Fibroblast of skin of scalp (primary cell): ENCODE measurements at places on chromosomes 4 and X.

DNA sequence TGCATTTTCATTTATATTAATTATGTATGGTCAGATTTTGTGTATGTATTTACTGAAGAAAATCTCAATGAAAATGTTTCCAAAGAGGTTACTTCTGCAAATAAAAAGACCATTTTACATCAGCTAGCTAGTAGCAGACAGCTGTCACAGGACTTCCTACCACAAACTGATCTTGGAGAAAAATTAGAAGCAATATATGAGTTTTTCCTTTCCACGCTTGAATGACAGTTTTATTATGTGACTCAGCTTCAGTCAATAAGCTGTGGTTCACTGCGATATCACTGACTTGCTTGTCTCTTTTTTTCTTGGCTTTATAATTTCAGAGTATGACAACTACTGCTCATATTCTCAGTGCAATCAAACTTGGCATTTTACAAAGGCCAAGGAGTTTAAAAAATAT is 787.4 kb upstream of the GALNTL6 start:
- DNase-seq: no peak

DNA sequence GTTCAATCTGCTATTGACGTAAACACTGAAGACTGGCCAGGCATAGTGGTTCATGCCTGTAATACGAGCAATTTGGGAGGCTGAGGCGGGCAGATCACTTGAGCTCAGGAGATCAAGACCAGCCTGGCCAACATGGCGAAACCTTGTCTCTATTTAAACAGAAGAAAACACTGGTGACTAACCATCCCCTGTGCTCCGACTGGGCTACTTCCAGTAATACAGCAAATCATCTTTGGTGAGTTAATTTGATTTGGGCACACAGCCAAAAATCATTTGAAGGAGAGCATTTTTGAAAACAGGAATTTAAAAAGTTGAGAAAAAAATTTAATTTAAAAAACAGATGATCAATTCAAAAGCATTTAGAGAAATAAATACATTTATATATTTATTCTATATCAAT is 52.0 kb downstream of the SEC24D start:
- DNase-seq: peak; percentile 42

GRCh38 chrX:132330156-132330729 is 111.0 kb upstream of the RAP2C start:
- no peak for DNase-seq

DNA sequence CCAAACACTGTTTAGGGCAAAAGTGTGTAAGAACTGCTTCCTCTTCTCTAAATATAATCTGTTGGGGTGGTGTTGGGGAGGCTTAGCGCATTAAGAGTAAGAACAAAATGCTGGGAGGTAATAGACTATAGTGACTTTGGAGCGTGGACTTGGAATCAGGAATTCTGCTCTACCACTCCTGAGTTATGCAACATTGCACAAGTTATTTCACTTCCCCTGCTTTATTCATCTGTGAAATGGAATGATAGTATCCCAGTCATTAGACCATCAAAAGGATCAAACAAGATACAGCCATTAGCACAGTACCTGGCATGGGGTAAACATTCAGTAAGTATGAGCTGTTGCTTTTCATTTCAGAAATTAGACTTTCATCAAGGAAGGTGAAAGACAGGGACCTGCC is 58.7 kb downstream of the IGFBP7 start:
- DNase-seq: no peak

- DNase-seq: peak; percentile 19
Measured at GRCh38 chrX:122046815-122047214, 999.4 kb downstream of the GLUD2 start.

DNA sequence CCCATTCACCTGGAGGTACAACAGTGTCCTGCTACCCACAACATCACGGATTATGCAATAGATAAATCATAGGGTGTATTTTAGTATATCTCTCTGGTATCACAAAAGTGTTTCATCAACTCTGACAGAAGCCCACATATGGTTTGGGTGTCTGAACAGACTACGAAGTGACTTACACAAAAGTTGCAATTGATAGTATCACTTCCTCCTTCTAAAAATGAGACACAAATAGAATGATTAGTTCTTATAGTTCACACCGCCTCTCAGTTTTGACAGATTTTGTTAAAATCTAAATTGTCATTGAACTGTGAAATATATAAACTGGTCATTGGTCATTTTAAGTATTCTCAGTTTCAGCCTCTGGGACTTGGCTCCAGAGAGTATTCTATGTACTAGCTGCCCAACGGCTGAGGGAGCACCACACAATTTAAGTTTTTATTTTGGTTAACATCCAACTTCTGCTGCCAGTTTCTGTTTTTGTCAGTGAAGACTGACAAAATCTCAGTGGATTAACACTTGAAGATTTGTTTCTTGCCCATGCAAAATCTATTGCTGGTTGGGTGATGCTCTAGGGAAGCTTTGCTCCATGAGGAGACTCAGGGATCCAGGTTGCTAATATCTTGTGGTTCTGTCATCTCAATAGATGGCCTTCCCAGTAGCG is 113.8 kb upstream of the PUDP start:
- no peak for DNase-seq

DNA sequence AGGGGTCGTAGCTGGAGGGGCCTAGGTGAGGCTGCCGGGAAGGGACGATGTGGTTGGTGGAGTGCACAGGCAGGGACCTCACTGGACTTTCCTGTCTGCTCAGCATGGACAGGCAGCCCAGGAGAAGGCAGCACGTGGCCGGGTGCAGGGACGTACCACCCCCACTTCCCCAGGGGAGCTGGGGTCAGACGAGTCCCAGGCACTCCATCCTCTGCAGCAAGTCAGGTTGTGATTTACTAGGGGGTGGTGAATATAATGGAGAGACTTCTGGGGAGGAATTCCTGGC is 1.5 kb upstream of the CTBP1 start:
- DNase-seq: no peak

DNA sequence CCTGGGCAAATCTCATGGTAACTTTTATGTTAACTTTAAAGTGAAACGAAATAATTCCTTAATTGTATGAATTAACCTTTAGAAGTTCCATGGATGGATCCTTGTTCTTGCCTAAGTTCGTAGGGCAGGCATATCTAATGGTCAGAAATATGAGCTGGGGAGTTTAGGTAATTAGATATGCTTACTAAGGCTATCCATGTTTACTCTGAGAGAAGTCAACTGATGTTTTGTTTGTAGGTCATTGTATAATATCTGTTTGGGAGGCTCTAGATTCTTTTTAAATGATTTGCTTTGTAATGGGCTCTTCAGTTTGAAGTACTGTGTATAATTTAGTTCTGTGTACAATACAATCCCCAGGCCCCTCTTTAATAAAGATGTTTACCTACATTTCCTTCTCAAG is 117.0 kb downstream of the DCK start:
- no peak for DNase-seq

DNA sequence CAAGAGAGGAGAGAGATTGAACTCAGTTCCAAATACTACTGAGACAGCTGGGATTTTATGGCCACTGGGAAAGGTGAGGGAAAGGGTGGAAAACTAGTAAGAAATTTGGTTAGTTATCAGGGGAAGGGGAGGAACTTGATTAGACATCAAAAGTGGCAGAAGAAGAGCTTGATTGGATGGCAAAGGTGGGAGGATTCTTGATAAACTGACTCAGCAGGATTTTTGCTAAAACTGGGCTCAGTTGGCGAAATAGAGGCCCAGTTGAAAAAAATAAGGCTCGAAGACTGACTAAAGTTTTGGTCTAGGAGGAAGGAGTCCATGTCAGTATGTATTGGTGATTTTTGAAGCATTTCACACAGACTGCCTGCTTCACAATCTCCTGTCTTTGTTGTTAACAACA is 10.0 kb downstream of the BEX3 start:
- DNase-seq: no peak

- DNase-seq: peak; percentile 69
Measured at GRCh38 chr4:15714646-15715435, 12.0 kb downstream of the BST1 start.

GRCh38 chr4:80412322-80412721 is 76.8 kb downstream of the CFAP299 start:
- no peak for DNase-seq

GRCh38 chr4:41661442-41662076 is 87.0 kb downstream of the PHOX2B start:
- DNase-seq: peak; percentile 58

DNA sequence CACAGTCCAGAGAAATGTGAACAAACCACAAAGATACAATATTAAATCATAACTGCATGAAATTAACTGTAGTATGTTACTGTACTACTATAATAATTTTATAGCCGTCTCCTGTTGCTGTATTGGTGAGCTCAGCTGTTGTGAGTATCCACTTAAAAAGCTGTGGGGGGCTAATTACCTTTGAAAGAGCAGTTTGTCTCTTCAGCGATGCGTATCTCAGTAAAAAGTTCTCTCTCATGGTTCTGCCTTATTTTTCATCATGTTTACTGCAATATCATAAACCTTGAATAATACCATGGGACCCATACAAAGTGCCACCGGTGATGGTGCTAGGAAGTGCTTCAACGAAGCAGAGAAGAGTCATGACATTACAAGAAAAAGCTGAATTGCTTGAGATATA is 8.4 kb upstream of the MSMO1 start:
- no peak for DNase-seq

DNA sequence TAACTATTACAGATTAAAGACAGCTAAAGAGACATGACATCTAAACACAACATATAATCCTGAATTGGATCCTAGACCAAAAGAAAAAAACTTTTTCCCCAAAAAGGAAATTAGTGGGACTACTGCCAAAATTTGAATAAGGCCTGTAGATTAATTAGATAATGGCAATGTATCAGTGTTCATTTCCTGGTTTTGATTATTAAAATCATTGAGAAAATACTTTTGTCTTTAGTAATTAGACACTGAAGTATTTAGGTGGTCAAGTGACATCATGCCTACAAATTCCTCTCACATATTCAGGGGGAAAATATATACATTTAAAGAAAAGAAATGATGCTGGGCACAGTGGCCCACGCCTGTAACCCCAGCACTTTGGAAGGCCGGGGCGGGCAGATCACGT is 10.4 kb upstream of the USO1 start:
- no peak for DNase-seq

DNA sequence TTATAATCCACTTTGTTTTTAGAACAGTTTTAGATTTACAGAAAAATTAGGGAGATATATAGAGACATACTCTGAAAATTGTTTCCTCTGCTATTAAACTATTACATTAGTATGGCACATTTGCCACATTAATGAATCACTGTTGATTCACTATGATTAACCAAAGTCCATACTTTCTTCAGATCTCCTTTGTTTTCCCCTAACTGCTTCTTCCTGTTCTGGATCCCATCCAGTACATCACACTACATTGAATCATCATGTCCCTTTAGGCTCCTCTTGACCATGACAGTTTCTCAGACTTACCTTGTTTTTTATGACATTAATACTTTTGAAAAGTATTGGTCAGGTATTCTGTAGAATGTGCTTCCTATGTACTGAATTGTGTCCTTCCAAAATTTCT is 109.2 kb upstream of the EDNRA start:
- peak; percentile 64 for DNase-seq

- DNase-seq: no peak
Measured at GRCh38 chrX:102995316-102995715, 58.2 kb downstream of the RAB40AL start.

DNA sequence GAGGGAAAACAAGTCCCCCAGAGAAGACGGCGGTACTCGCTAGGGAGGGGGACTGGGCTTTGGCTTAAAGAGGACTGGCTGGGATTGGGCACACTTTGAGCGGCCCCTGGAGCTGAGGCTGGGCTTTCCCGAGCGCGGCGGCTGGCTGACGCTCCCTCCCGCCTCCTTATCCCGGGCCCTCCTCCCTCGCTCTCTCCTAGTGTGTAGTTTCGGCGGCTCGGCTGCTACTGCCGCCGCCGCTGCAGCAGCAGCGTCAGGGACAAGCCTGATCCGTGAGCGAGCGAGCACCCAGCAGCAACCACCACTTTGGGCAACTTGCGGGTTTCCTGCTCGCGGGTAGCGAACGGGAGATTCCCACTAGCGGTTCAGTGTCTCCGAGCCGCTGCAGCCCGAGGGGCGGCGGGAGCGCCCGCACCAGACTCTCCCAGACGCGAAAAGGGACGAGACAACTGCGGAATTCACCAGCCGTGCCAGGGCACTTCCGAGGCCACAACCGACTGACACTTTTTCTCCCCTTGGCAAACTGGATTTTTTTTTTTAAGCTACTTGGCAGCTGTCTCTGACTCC is 632 bp upstream of the PCDH7 start:
- peak; percentile 58 for DNase-seq

DNA sequence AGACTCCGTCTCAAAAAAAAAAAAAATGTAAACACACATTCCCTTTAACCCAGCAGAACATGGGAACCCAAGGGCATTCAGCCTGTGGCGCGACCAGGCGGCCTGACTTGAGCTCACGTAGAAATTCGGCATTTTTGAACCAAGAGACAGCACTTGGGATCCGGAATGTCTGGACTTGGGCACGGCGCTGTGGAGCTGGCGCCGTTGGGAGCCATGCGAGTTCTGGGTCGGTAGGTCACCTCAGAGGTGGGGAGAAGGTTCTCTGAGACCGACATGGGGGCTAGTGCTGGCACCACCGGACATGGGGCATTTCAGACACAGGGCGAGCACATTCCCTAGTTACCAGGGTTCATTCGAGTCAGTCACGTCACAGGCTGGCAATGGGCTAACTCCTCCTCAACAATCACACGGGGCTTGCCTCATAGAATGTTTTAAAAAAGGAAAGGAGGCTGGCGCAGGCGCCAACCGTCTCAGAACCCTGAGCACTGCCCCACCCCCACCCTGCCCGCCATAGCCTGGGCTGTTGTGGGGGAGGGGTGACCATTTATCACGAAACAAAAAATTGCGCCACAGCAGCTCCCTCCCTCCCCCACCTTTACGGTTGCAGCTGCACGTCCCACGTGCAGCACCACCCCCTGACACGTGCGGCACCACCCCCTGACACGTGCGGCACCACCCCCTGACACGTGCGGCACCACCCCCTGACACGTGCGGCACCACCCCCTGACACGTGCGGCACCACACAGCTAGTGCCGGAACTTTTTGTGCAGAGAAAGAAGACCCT is at the start of gene TEX28:
TSS of gene TEX28 (minus strand) at position 334 of the 784 bp plus-strand sequence. CDS start 3,007 bp downstream, outside the sequence.
- no peak for DNase-seq

- peak; percentile 86 for DNase-seq
Measured at GRCh38 chr4:25233737-25234389, at the start of gene PI4K2B. PI4K2B (plus strand) TSS chr4:25234033; CDS start chr4:25234164, 131 bp downstream.

GRCh38 chrX:41198410-41198809 is 113.2 kb downstream of the USP9X start:
- DNase-seq: no peak

GRCh38 chr4:120977435-120977997 is 55.0 kb upstream of the PRDM5 start:
- peak; percentile 64 for DNase-seq
